HS-27A (cell line): ENCODE measurements at places on chromosomes 6 and 20.

- DNase-seq: no peak
Observed at GRCh38 chr6:71289039-71289801, 609 bp downstream of the OGFRL1 start.

DNA sequence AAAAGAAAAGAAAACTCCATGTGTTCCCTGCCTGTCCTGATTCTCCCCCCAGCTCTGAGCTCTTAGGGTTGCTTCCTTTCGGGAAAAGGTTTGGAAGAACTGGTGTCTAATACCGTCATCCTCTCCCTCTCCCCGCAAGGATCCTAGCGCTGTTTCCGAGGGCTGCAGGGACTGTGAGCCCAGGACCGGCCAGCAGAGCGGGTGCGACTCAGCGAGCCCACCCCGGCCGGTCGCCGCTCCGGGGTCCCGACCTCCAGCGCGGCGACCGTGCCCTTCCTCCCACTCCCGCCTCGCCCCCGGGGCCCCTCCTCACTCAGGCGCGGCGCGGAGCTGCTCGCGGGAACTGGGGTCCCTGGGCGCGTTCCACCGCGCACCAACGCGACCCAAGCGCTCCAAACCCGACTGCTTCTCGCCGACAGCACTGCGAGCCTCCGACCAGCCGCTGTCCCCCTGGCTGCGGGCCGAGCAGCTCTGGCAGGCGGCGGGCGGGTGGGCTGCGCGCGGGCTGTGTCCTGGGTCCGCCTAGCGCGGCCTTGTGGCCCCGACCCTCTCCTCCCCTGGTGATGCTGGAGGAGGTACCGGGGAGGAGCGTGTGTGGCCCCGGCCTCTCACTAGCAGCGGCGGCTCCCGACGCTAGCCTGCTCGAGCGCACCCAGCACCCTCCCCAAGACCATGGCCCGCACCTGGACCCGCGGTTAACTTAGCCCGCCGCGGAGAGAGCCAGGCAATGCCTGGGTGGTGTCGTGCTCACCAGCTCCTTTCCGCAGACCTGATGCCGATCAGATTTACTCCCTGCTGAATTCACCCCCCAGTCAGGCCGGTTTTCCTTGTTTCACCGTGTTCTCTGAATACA is at the start of gene PLA2G7:
Gene PLA2G7 (minus strand): TSS at position 509 of the 853 bp plus-strand sequence. CDS start 12,484 bp downstream, outside the sequence.
- DNase-seq: no peak

DNA sequence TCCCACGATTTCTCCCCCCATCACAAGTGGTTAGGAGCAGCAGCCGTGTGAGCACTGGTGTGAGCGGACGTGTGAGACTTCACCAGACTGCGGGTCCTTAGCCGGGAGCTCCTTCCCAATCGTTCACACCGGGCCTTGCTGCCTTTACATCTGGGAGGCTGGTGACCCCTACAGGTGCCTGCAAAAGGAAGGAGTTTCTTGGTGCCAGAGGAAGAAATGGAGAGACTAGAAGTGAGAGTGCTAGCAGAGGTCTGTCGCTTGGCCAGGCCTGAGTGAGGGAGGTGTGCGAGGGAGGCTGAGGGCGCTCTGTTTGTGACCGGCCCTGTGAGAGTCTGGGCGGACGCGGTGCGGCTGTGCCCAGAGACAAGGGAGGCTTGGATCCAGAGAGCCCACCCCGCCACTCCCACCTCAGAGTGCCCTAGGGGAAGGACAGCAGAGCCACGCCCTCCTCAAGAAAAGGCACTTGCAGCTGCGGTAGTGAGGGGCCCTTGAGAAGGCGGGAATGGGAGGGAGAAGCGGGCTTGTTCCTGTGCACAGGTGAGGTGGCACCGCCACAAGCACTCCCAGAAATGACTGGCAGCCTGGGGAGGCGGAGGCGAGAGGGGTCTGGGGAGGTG is 10.0 kb upstream of the ARMC2 start:
- DNase-seq: no peak

DNA sequence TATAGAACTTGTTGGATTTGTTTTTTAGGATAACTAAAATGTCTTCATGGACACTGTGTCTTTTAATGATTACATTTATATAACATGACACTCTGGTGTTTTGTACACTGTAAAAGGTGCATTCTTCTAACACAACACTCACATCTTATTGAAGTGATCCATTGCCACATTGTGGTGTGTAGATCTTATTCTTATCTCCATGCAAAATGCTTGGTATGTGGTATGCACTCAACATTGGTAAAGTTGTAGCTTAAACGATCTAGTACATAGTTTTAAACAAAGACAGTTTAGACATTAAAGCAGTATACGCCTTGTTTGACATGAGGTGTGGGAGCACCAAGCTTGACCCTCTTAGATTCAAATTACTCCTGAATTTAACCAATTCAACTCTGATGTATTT is 84.7 kb downstream of the SASH1 start:
- no peak for DNase-seq

GRCh38 chr6:101286146-101286545 is 107.4 kb upstream of the GRIK2 start:
- no peak for DNase-seq

- no peak for DNase-seq
Observed at GRCh38 chr6:107666084-107666980, 157.8 kb downstream of the SCML4 start.

GRCh38 chr6:8246403-8246802 is 144.1 kb upstream of the EEF1E1 start:
- DNase-seq: no peak

DNA sequence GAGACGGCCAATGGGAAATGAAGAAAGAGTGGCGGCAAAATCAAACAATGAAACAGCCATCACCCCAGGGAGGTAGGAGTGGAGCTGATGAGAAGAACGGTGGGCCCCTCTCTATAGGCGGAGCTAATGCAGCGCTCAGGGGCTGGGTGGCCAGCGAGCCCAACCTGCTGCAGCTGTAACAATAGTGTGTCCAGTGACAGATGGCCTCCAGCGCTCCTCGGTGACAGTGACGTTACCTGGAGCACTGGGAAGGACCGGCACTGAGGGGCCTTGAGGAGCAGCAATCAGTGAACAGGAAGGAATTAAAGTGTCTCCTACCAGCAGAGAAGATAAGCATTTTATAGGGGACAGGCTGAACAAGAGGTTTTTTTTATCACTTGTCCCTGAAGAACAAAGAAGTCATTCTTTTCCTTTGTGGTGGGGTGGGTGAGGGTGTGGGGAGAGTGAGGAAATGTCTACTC is 81.6 kb downstream of the FOXA2 start:
- DNase-seq: no peak

DNA sequence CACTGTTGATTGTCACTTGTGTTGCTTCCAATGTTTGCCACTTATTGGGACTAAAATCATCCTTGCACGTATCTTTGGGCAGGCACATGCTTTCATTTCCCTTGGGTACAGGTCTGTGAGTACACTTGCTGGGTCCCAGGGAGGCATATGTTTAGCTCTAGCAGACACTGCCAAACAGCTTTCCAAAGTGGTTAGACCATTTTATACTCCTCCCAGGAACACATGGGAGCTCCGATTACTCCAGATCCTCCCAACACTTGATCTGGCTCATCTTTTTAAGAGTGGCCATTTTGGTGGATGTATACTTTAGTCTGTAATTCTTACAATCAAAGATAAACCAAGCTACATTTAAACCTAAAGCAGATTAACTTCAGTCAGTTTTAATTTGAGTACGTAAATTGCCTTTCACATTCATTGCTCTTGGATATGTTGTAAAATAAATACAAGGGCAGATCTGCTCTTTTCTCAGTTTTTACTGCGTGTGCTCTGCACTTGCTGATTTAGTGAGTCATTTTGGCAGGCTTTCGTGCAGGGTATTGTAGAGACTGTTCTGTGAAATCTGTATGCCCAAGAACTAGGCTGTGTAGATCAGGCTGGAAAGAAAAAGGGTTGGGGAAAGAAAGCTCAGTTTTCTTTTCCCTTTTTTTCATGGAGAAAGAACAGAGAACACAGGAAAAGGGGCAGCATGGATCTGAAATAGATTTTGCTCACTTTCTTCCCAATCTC is 19.5 kb downstream of the SLC22A1 start:
- DNase-seq: peak; percentile 12

DNA sequence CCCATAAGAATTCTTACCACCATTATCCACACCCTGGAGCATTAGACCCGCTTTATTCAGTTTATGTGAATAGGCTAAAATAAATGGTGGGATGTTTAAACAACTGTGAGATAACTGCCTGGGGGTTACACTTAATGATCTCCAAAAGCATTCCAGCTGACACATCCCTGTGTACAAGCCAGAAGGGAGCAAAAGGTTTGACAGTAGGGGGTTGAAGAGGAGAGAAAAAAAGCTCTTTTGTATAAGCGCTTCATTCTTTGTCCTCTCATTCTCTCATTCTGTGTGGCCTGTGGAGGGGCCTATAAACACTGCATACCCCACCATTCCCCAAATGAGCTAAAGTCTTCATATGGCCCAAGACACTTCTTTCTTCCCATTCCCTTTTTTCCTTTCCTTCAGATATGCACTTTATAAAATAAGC is 30.8 kb upstream of the COL21A1 start:
- no peak for DNase-seq

DNA sequence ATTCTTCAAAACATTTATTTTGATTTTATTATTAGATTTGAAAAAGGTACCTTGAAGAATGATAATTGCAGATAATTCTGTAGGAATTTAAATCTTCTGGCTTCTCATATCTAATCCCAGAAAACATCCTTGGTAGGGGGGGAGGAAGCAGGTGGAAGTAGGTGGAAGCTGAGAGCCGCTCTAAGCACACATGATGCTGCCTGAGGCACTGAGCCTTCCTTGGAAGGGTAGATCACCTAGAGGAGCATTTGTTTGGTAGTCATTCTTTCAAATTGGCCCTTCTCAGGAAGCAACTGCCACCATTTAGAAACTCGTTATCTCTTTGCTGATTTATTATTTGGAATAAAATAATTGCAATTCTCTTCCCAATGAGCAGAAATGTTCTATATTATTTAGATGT is 623.3 kb downstream of the CD109 start:
- DNase-seq: no peak

GRCh38 chr6:117624869-117625481 is 22.7 kb upstream of the GOPC start:
- DNase-seq: no peak

DNA sequence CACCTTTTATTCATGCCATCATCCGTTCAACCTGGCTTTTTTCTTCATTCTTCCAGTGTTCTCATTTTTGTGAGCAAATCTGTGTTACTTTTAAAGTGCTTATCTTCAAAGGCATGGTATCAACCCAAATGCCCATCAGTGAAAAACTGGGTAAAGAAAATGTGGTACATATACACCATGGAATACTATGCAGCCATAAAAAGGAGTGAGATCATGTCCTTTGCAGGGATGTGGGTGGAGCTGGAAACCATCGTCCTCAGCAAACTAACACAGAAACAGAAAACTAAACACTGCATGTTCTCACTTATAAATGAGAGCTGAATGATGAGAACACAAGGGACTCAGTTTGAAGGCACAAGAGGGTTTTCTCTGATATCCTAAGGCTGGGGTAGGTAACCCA is 130.3 kb downstream of the CCDC170 start:
- no peak for DNase-seq

- DNase-seq: no peak
Observed at GRCh38 chr6:142773859-142774648, 170.9 kb downstream of the HIVEP2 start.

- no peak for DNase-seq
Observed at GRCh38 chr20:22282696-22283095, 301.7 kb downstream of the FOXA2 start.

DNA sequence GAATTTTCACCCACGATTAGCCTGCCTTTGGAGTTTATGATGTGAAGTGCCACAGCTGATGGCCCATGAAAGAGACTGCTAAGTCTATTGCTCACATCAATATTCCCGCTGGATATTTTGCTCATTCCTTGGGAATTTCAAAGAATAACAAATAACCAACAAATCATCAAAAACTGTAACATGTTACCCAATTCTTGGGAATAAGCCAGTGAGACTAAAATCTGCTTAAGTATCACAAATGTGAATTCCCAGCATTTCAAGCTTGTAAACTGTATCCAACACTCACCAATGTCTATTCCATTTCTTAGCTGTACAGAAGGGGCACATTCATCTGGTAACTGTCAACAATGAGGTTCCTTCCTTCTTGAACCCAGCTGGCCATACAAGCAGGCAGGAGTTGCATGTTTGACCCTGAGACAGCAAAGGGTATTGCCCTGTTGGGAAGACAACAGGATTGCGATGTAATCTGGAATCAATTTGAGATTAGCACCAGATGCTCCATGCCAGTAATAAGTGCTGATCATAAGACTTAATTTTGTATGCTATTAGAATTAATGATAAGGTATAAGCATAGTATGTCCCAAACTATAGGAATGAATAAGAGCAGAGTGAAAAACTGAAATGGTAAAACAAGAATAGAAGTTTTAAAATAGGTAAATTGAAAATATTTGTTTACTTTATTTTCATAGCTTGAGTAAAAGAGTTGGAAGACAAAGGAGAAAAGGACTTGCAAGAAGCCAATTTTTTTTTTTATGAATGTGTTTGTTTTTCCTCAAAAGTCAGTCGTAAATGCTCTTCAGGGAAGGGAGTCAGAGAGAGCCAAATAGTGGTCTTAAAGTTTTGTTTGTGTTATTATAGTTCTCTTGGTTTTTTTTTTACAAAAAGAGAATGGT is 58.8 kb downstream of the RSPO3 start:
- no peak for DNase-seq

DNA sequence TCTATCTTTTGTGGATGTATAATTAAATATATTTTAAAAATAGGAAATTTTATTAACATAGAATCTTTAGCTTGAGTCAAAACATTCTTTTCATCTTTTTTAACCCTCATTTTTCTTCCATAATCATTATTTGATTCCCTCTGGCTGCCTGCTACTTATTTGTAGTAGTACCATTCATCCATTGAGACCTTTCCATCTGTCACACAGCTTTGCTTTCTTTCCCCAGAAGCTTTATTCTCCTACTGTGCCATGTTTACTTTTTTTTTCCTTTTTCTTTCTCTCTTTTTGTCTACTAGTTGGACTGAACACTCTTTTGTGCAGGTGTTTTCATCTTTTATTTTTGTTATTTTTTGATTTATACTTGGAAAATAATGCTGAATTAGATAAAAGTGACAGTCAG is 522.6 kb upstream of the MMS22L start:
- no peak for DNase-seq

DNA sequence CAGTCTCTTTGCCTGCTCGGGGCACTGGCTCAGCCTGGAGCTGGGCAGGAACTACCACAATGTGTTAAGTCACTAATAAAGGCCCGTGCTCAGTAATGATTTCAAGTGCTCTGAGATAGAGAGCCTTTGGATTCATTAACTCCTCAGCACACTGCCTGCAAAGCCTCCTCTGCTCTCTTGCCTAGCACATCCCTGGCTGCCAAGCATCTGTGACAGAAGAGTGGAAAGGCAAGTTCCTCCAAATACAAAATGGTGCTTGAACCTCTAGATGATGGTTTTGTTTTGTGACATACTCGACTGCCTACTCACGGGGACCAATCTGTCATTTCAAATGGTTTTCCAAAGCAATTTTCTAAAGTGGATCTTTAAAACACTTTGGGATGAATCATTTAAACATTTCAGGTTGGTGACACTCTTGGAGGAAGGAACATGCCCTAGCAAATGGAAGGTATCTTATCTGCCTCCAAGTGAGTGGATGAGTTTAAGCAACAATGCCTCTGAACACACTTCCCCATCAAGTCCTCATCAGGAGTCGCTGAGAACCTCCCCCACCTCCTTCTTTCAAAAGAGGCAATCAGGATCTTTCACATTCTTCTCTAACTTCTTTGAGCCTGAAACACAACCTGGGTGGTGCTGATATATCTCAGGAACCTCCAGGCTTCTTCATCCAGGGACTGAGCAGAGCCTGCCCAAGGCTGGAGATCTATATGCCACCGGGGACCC is 35.8 kb downstream of the METTL24 start:
- no peak for DNase-seq

- no peak for DNase-seq
Observed at GRCh38 chr6:167129562-167129961, 6.7 kb downstream of the CCR6 start.
